Stimulated activated CD8-positive, alpha-beta memory T cell treated with anti-CD3 and anti-CD28 coated beads, Interleukin-12 subunit alpha, Interleukin-12 subunit beta, amount 100 ng/mL, for 1 hour (primary cell): ENCODE measurements at places on chromosomes 3 and 15.

DNA sequence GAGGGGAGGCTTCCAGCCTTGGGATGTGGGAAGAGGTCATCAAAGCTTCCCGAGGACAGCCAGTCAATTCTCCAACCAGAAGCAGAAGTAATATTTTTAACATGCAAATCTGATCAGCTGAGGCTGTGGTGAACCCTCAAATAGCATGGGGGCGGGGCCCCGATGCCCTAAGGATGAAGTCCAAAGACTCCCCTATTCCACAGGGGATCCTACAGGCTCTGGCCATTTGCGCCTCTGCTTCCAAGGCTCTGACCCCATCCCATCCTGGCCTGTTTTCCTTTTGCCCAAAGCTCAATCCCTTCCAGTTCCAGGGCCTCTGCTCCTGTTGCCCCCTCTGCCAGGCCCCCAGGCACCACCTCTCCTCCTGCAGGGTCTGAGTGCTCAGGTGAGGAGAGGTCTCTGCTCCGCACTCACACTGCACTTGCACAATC lies 6.7 kb upstream of the CSK start:
- no peak for DNase-seq

DNA sequence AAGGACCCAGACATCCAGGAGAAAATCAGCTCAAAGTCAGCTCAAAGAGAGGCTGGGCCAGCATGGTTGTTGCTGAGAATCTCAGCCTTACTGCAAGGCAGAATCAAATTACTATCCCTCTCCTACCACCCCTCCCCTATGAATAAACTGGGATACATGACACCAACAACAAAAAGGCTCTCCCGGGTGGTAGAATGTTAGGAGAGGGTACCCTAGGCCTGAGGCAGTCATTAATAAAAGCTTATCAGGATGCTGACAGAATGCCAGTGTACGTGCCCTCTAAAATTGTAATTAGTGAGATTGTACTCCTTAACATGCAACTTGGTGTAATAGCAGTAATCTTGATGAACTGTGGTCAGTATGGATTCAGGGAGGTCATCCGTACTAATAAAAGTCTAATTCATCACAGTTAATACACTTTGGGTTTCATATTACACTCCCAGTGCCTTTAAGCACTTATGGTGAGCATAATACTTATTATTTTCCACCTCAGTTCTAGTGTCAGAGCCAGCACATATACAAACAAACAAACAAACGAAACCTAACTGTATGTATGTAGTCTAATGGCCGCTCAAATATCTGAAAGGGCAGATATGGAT lies 76.5 kb downstream of the B3GALNT1 start:
- DNase-seq, result no peak

DNA sequence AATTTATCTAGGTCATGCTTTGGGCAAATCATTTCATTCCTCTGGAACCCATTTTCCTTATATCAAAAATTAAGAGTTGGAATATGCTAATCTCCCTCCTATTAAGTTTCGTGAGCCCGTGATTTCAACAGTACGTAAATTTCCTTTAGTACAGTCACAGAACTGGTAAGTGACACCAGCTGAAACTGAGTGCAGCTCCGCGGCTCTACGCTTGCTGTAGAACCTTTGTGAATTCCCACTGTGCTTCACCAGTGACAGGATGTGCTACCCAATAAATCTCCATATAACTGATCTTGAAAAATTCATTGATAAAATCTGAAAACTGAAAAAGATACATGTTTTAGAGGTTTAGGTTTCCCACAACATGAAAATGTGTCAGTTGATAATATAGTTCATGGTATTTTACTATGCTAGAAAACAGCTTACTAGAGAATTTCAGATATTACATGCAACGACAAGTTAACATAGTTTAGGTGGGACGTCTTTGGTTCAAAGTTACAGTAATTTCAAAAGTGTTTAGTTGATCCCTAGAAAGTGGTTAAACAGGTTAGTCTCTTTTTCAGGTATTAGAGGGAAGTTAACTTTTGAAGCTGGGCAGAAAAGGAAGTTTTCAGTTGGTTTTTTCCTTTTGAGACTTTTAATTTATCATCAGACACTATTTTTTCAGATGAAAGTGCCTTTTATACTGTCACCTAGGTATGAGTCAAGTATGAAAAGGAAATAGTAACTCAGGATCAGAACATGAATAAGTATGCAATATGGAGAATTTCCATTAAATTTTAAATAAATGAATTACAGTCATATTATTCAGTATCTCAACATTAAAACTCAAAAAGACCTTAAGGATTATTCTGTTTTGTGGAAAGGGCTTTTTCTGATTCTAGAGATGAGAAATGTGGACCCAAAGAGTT lies 57.0 kb downstream of the PPARG start:
- DNase-seq, result no peak

- DNase-seq, result no peak
Observed at GRCh38 chr3:17514597-17514996, 227.8 kb downstream of the TBC1D5 start.

GRCh38 chr15:36709653-36710052 lies 130.2 kb downstream of the CDIN1 start:
- no peak for DNase-seq

- no peak for DNase-seq
Observed at GRCh38 chr3:188058569-188059184, 95.3 kb upstream of the LPP start.

DNA sequence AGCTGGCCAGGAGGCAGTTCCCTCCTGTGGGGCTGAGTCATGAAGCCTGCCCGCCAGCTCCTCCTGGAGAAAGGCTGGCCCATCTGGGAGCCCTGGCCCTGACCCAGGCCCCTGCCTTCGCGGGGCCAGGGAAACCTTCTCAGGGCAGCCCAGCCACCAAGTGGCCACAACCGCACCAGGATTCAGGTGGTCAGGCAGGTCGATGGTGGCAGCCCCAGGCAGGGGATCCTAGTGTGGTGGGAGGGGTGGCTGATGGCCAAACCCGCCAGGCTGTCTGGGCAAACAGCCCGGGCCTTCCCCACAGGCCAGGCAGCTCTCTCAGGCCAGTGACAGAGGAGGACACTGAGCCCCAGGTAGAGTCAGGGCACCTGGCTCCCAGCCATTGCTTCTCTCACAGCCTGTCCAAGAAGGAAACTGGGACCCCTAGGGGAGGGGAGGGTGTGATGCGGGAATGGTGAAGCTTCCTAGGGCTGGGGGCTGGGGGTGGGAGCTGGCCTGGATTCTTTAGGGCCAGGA lies 1.2 kb downstream of the TWF2 start:
- no peak for DNase-seq

DNA sequence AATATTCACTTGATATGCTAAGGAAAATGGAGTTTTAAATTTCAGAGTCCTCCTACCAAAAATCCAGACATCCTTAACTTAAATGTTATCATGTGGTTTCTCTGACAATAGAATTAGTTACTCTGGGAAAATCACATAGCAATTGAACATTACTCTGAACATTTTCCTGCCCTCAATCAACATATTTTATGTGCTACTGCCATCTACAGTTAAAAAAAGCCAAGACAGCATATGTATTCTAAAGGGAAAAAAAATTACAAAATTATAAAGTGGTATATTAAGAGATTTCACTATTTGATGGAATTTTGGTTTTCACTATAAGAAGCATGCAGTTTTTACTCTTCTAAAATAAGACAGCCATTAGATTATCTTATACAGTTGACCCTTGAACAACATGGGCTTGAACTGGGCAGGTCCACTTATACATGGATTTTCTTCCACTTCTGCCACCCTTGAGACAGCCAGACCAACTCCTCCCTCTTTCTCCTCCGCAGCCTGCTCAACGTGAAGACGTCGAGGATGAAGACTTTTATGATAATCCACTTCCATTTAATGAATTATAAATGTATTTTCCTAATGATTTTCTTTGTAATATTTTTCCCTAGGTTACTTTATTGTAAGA lies 122.3 kb downstream of the ATP1B3 start:
- no peak for DNase-seq

- DNase-seq, result no peak
Observed at GRCh38 chr3:4977001-4977852, 2.0 kb upstream of the BHLHE40 start.
